ENCODE measurements at places on chromosomes 1 and 21.

DNA sequence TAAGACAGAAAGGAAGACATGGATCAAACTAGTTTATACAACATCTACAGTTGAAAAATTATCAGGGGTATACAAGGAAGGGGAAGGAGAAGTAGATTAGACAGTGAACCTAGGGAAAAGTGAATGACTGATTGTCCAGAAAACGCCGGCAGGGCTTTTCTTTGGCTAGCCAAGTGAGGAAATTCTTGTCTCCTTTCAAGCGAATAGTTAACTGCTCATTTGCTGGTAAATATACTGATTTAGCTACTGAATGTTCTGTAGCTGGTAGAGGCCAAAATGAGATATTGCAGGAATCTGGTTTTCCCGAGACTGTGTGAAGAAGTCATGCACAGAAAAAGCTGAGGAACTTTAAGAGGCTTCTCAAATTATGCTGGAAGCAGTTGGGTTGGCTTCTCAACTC, 128.5 kb upstream of the ZNHIT6 start:
- DNase-seq: no peak

- no peak for DNase-seq
Measured at GRCh38 chr21:45574081-45574501, 31.9 kb upstream of the SLC19A1 start.

GRCh38 chr1:7388488-7389185, 382.5 kb upstream of the VAMP3 start:
- no peak for DNase-seq

DNA sequence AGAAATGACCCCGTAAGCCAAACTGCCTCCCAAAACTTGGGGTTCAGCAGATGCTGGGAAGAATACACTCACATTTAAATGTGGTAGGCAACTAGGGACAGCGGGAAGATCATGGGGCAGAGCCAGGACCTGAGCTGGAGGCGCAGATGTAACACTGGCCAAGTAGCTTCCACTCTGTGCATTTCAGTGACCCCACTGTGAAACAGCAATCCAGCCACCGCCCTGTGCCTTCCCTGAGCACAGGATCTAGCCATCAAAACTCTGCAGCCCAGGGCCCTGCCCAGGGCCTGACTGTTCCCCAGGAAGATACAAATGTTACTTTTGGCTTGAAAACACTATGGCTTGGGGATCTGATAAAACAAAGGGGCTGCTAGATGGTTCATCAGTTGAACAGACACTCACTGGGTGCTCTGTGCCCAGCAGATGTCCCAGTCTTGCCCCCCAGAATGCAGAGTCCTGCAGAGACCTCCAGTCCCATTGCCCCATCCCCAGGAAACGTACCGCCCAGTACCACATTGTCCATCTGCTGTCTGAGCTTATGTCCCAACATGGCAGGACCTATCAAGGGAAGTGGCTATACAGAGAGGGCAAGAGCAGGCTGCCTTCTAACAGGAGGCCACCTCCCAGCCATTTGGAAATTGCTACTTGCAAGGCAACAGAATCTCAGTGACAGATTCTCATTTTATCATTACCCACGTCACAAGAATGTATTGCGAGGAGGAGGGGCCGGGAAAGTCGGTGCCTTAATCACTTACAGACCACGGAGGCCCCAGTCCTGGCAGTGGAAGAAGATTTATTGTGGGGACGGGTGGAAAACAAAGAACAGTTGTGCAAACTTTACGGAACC, 124.0 kb downstream of the DMRTB1 start:
- DNase-seq: no peak

All from CD4-positive, alpha-beta T cell treated with Interleukin-15 for 4 hours (primary cell).